Neuronal stem cell (in vitro differentiated cells): ENCODE measurements at places on chromosomes 12 and 14.

- no peak for DNase-seq
Observed at GRCh38 chr12:22978962-22979361, 354.0 kb downstream of the ETNK1 start.

DNA sequence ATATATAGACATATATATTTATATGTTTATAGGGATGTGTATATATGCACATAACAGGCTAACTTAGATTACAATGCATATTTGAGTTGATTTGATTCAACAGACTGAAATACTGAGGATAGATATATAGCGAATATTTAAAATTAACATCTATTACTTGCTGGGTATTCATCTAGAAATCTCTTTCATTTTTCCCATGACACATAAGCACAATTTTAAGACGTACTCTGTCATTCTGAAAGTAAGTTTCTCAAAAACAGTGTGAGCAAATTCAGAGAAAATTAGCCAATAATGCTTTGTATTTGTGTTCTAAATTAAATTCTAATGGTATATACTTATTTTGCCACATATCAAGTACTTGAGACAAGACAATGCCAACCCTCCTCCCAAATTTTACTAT lies 907.5 kb upstream of the MDGA2 start:
- DNase-seq, result no peak

DNA sequence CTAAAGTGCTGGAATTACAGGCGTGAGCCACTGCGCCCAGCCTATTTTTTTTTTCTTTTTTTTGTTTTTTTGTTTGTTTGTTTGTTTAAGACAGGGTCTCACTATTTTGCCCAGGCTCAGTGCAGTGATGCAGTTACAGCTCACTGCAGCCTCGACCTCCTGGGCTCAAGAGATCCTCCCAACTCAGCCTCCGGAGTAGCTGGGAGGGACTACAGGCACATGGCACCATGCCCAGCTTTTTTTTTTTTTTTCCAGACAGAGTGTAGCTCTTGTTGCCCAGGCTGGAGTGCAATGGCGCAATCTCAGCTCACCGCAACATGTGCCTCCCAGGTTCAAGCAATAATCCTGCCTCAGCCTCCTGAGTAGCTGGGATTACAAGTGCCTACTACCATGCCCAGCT lies 5.8 kb upstream of the ITFG2 start:
- DNase-seq, result no peak

DNA sequence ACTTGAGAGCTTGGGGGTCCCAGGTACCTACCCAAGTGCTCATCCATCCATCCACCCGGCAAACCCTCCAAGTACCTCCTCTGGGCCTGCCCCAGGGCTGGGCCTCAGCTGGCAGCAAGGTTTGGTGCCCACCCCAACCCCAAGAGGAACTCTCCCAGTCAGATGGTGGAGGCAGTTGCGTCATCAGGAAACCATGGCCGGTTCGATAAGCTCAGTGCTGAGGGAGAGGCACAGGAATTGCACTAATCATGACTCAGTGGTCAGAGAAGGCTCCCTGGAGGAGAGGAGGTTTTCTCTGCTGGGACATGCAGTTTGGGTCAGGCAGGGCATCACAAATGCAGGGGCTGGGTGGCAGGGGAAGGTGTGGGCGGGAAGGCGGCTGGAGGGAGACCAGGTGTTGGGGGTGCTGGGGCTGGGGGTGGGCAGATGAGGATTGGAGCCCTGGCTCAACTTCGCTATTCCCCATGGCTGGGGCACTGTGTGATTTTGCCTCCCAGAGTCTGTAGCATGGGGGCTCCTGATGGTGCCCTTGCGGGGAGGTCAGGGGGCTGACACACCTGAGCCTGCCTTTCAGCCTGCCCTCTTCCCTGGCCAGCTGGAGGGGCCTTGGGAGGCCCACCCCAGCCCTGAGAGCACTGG lies 32.2 kb downstream of the SH2B3 start:
- DNase-seq, result no peak

DNA sequence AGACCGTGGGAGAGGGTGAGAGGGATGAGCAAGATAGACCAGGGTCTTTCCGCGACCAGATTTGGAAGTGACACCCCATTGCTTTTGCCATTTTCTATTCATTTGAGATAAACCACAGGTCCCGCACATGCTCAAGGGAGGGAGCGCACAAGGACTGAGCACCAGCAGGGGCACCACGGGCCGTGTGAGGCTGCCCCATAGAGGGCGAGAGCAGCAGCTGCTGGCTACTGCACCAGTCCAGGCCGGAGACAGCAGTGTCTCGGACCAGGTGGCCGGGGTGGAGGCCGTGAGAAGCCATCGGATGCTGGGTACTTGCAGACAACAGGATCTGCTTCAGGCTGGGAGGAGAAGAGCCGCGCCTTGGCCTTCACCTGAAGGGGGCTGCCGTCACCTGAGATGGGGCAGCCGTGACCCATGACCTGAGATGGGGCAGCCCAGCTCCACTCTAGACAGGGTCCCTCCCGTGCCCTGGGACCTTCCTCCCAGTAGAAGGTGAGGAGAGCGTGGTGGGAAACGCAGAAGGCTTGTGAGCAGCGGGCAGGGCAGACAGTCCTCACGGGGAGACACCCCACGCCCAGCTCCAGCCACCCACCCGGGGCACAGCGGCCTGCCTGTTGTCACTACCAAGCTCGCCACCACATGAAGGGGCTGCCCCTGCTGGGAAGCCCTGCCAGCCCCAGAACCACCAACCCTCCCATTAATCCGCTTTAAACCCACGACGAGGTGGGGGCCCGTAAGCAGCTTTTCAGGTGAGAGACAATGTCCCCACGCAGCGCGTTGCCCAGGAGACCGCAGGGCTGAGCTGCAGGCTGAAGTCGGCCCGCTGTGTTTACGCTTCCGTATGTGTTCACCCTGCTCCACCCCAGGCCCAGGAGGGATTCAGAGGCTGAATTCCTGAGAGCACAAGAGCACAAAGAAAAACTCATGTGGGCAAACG lies 61.7 kb upstream of the FBRSL1 start:
- DNase-seq, result no peak

GRCh38 chr14:99742074-99742473 lies 51.1 kb upstream of the EML1 start:
- no peak for DNase-seq
